ENCODE measurements at places on chromosomes 11 and 22. TPM values are rescaled to one million over a fixed set of nuclear protein-coding genes. Genes with fewer than 3 reads are reported as not detected.

- H3K4me1 ChIP-seq: peaks cover 7% of the 10 kb centered on the region
- peak overlapping the region; percentile 43 for H3K27ac ChIP-seq
- no peaks in the 10 kb centered on the region for H3K27me3 ChIP-seq
- no peak for DNase-seq
These were observed 4.8 kb upstream of the FBXO7 start for GRCh38 chr22:32469799-32470212.

The APOL1 gene
- 5.9 TPM for total RNA-seq

- no peaks in the 10 kb centered on the region for H3K4me1 ChIP-seq
- no peak overlapping the region for H3K27ac ChIP-seq
- no peak for DNase-seq
- H3K36me3 ChIP-seq: no peaks in the 10 kb centered on the region
These were observed 41.5 kb upstream of the EP300 start for GRCh38 chr22:41050883-41051282.

The CRACR2B gene
- 14.7 TPM for total RNA-seq

The OR4A16 gene
- not detected for total RNA-seq

DNA sequence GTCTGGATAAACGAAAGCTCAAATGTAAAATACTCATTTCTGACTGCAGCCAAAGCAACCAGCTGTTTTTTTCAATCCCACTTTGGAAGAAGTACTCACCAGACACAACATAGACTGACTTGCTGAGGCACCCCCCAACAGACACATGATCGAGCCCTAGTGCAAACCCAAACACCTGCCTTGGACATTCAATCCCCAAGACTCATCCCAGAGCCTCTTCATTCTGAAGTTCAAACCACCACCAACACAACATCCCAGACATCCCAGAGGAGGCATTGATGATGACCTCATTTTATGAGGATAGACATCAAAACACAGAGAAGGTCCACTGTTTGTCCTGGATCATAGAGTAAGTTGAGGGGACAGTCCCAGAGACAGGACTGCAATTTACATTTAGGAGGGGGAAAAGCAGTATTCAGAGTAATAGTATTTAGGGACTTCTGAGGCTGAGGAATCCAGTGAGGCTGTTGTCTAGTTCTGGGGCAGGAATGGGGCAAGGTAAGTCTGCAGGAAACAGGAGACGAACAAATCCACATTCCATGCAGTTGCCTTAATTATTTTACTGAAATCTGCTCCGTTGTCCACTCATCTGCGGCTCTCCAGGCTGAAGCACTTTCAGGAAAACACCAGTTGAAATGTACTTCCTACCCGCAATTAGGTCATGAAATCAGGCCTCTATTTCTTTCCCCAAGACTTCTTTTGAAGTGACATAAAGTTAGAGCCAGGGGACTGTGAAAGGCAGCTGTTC, 54.8 kb downstream of the CLPB start:
- H3K27me3 ChIP-seq: no peaks in the 10 kb centered on the region
- H3K36me3 ChIP-seq: no peaks in the 10 kb centered on the region
- DNase-seq: no peak
- H3K4me3 ChIP-seq: no peak overlapping the region
- peak overlapping the region; percentile 69 for H3K27ac ChIP-seq

GRCh38 chr11:128914216-128915148, 23.3 kb downstream of the KCNJ5 start:
- no peak overlapping the region for H3K4me3 ChIP-seq
- no peaks in the 10 kb centered on the region for H3K36me3 ChIP-seq
- no peak for DNase-seq
- no peaks in the 10 kb centered on the region for H3K4me1 ChIP-seq
- H3K27me3 ChIP-seq: no peaks in the 10 kb centered on the region

- H3K27me3 ChIP-seq: no peaks in the 10 kb centered on the region
- H3K27ac ChIP-seq: no peak overlapping the region
- H3K4me3 ChIP-seq: no peak overlapping the region
- H3K4me1 ChIP-seq: no peaks in the 10 kb centered on the region
- DNase-seq: no peak
These were observed 28.0 kb downstream of the SGSM1 start for GRCh38 chr22:24833881-24834495.

DNA sequence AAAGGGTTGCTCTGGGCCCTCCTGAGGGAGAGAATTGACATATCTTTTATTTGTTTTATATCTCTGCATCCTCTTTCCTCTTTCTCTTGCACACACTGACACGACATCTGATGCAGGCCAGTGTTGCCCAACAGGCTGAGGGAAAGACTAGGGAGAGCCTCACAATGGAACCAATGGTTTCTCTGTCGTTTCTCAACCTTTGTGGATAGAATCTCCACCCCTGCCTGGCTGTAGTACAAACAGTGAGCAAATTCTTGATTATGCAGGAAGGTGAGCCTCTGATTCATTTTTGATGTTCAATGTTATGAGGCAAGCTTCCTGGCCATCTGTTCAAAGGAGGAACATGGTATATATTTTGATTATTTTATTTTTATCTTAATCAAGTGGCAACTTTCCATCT, 49.8 kb upstream of the PLET1 start:
- H3K27me3 ChIP-seq: no peaks in the 10 kb centered on the region
- no peaks in the 10 kb centered on the region for H3K36me3 ChIP-seq
- no peaks in the 10 kb centered on the region for H3K4me1 ChIP-seq
- H3K27ac ChIP-seq: no peak overlapping the region
- no peak overlapping the region for H3K4me3 ChIP-seq

GRCh38 chr22:21855676-21856075, 11.8 kb downstream of the MAPK1 start:
- H3K27me3 ChIP-seq: no peaks in the 10 kb centered on the region
- H3K4me3 ChIP-seq: no peak overlapping the region
- no peak overlapping the region for H3K27ac ChIP-seq
- DNase-seq: no peak
- no peaks in the 10 kb centered on the region for H3K4me1 ChIP-seq
- H3K36me3 ChIP-seq: no peaks in the 10 kb centered on the region

- H3K27ac ChIP-seq: peak within 1 kb of the TSS; percentile 87
- DNase-seq: peak; percentile 91
- H3K27me3 ChIP-seq: no peaks in the 10 kb centered on the region
These were observed at the start of gene TMEM86A for GRCh38 chr11:18698341-18699268. Gene TMEM86A, plus strand, starts transcription at chr11:18698779. Its CDS starts 108 bp downstream, at chr11:18698887.

DNA sequence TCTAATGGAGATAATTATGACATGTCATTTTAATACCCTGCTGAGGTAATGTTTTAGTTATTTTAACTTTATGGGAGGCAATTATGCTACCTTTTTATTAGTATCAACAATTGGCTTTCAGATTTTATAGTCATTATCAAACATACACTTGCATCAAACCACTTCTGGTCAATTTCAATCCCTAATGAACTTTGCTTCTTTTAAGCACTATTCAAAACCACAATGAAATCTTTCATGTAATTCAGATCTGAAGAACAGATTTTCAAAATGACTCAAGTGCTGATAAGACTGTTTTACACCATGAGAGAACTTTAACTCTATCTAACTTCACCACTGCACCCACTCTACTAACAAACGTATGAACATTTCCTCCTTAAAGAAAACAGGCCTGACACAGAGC, 25.9 kb upstream of the CCDC34 start:
- no peak overlapping the region for H3K27ac ChIP-seq
- no peaks in the 10 kb centered on the region for H3K27me3 ChIP-seq
- H3K4me3 ChIP-seq: no peak overlapping the region
- no peak for DNase-seq
- no peaks in the 10 kb centered on the region for H3K36me3 ChIP-seq

DNA sequence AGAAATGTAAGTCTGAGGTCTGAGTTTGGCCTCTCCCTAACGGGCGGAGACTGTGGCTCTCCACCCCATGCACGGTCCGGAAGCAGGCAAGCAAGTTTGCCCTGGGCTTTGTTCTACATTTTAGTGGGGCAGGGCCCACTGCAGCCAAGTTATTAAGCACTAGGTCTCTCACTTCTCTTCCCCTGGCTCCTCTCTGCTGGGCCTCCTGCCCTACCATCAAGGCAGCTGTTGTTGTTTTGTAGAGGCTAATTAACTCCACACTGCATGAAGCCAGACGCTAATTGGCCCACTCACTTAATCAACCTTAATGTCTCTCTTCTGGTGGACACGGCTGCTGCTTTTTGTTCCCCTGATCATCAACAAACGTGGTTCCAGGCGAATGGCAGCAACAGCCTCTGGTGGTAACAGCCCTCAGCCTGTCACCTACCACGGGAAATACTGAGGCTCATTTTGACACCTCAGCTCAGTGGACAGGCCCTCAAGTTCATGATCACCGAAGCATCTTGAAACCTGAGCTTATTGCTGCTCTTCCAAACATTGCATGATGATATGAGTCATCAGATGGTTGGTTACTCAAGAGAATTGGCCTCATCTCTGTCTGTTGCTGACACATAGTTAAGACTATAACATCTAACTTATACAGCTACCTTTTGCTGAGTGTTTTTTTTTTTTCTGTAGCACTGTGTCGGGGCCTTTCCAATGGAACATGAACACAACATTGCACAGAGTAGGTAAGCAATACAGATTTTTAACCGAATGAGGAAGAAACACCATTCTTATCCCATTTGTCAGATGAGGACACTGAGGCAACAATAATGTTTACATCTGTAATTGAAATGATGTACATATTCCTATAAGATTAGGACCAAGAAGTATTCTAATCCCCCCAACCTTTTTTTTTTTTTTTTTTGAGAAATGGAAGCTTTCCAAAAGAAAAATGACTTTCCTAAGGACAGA, 20.8 kb upstream of the LMO2 start:
- peak overlapping the region; percentile 63 for H3K27ac ChIP-seq
- no peak overlapping the region for H3K4me3 ChIP-seq
- no peaks in the 10 kb centered on the region for H3K36me3 ChIP-seq
- DNase-seq: no peak
